Left hindlimb (tissue), 1 donor: ENCODE measurements at places on chromosomes 11 and 22.

GRCh38 chr11:97289823-97290222 lies 900.0 kb downstream of the JRKL start:
- DNase-seq: no peak

DNA sequence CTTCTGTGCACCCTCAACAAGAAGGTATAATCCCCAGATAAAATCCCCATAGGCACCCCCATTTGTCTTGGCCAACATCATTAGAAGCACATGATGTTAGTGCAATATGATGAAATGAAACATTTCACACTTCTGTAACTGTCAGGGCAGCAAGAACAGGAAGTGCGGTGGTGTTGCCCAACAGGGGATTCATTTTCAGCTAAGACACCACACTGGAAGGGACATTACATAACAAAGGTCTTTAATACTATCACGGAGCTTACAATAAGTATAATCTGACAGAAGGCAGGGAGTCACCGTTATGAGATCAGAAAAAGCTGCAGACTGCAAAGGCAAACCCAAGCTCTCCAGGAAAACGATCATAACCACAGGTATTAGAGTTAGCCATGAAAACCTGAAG lies 2.0 kb downstream of the OR52W1 start:
- DNase-seq: no peak

GRCh38 chr11:128042290-128042751 lies 545.0 kb downstream of the ETS1 start:
- no peak for DNase-seq

GRCh38 chr11:132042296-132042695 lies 671.9 kb downstream of the NTM start:
- DNase-seq: no peak

- DNase-seq: no peak
Observed at GRCh38 chr11:133918608-133919260, 38.0 kb downstream of the IGSF9B start.

DNA sequence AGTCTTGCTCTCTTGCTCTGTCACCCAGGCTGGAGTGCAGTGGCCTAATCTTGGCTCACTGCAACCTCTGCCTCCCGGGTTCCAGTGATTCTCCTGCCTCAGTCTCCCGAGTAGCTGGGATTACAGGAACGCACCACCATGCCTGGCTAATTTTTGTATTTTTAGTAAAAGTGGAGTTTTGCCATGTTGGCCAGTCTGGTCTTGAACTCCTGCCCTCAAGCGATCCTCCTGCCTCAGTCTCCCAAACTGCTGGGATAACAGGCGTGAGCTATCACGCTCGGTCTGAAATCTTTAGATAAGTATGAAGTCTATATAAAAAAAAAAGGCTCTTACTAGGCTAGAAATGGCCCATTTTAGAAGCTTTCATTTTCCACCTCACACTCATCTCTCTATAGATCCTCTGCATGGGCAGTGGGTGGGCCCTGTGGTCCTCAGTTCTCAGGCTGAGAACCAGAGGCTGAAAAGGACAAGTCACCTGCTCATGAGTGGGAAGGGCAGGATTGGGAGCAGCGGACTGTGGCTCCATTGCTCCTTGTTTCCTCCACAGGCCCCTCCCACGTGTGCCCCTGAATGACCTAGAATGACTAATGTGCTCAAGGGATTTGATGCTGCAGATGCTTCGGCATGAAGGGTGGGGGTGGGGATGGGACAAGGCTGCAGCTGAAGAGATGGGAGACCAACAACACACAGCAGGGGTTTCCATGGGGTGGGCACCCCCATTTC lies 19.8 kb upstream of the PRAME start:
- no peak for DNase-seq

- DNase-seq: no peak
Observed at GRCh38 chr22:20044495-20045151, 23.7 kb downstream of the TANGO2 start.

DNA sequence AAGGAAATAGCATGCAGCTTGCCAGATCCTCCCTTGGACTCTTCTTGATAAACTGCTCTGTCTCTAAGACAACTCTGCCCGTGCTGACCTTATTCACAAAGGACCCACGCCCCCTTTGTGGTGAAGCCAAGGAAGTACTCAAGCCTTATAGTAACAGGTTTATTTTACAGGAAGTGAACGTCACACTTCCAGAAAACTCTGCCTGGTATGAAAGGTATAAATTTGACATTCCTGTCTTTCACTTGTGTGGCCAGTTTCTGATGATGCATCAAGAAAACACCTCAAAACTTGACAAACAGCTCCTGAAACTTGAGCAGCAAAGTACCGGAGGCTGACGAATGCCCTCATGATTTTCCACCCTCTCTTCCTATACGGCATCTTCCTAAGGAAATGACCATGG lies 12.5 kb upstream of the PELI3 start:
- no peak for DNase-seq

DNA sequence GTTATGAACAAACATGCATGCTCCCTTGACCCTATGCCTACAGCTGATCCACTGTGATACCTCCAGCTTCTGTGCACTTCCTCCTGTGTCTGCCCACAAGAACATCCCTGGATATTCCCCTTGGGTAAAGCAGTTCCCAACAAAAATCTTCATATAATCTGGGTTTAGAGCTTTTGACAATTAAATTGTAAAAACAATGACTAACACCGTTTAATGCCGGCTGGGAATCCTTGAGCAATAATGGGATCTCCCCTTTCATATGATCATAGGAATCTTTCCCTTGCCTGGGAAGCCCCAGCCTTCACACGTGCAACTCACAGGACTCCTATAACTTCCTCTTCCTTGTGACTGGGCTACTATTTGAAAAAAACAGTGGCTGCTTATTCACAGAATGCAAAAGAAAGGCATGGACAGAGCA lies 6.3 kb upstream of the ZC3H12C start:
- no peak for DNase-seq

DNA sequence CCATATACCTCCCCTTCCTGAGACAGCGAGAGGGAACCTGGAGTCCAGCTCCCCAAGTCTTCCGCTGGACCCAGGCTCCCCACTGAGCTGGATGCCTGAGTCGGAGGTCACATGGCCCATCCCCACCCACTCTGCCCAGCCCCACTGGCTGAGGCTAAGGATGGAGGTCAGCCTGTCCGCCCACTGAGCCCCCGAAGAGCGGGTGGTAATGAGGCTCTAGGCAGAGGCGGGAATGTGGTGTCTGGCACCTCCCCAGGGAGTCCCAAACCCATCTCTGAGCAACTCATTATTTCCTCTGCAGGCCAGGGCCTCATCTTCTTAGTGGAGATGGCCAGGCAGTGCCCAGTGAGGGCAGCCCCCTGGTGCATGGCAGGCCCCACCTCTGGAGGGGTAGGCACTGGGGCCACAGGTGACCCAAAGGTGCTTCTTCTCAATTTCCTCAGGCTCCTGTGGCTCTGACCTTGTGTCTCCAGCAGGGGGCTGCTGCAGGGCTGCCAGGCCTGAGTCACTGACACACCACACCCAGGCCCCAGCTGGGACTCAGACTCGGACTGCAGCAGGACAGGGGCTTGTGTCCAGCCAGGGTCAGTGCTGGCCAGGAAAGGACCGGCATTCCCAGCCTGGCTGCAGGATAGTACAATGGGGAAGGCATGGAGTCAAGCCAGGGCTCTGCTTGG lies 10.2 kb upstream of the PDE2A start:
- DNase-seq: peak; percentile 63
